ENCODE measurements at places on chromosomes 2 and 18. TPM values are rescaled to one million over a fixed set of nuclear protein-coding genes. Genes with fewer than 3 reads are reported as not detected.

IMPACT gene
- 39.7 TPM for total RNA-seq

EIF4E2 gene
- total RNA-seq, result 88.6 TPM

NEU4 gene
- total RNA-seq, result not detected

LIMS4 gene
- total RNA-seq, result not detected

SERPINB11 gene
- not detected for total RNA-seq

ANKAR gene
- total RNA-seq, result 10.7 TPM

STON1 gene
- 19.3 TPM for total RNA-seq

SULT1C3 gene
- total RNA-seq, result not detected

C2orf15 gene
- not detected for total RNA-seq

PRKAG3 gene
- not detected for total RNA-seq

PIAS2 gene
- total RNA-seq, result 32.7 TPM

KIAA2012 gene
- not detected for total RNA-seq

NEUROD1 gene
- total RNA-seq, result not detected

IKZF2 gene
- 12.2 TPM for total RNA-seq

ERCC3 gene
- 34.1 TPM for total RNA-seq

FOXD4L1 gene
- 0.32 TPM for total RNA-seq

SERPINB4 gene
- not detected for total RNA-seq

STAT4 gene
- total RNA-seq, result 5.6 TPM

ZCCHC2 gene
- total RNA-seq, result 10.6 TPM

CCDC178 gene
- total RNA-seq, result not detected

RGPD3 gene
- 0.49 TPM for total RNA-seq

DCDC2C gene
- total RNA-seq, result not detected

SP110 gene
- 19.1 TPM for total RNA-seq

BOLL gene
- not detected for total RNA-seq

LYG2 gene
- not detected for total RNA-seq

FBLN7 gene
- 1.3 TPM for total RNA-seq

WDR33 gene
- 38.5 TPM for total RNA-seq

CCDC138 gene
- 4.1 TPM for total RNA-seq

ABCB11 gene
- under 0.01 TPM for total RNA-seq

GATA6 gene
- 0.12 TPM for total RNA-seq

GNAL gene
- total RNA-seq, result 1.3 TPM

RGPD4 gene
- total RNA-seq, result not detected

SMAD2 gene
- 112 TPM for total RNA-seq

AP1S3 gene
- 3.5 TPM for total RNA-seq

LAMA3 gene
- total RNA-seq, result 4.9 TPM

KRTCAP3 gene
- total RNA-seq, result 0.32 TPM

DCC gene
- total RNA-seq, result under 0.01 TPM

SMYD1 gene
- not detected for total RNA-seq

GCKR gene
- total RNA-seq, result 0.32 TPM

LRRFIP1 gene
- total RNA-seq, result 56.5 TPM

NOSTRIN gene
- 0.12 TPM for total RNA-seq
